Islet precursor cell (in vitro differentiated cells): ENCODE measurements at places on chromosomes 16 and 17.
A peak's percentile ranks its signal among the peaks of the same experiment; 100 is the strongest.

GRCh38 chr16:52055381-52055780 is 491.6 kb downstream of the TOX3 start:
- no peak for DNase-seq

DNA sequence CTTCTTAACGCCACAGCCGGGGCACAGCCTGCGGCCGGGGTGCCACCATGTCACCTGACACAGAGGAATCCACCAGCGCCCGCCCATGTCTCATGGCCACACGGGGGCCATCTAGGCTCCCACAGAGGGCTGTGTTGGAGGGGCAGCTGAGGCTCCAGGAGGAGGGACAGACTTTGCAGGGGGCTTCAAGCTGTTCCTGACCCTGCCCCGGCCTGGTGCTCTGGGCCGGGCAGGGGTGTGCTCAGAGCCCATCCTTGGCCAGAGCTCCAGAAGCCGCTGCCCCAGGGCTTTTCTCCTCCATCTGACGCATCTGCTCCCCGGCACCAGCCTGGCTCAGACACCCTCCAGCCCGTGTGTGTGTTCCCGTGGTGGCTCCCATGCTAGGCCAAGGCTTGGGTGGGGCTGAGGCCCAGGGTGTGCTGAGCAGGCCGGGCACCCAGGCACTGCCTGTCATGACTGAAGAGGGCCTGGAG is 7.8 kb upstream of the SLC38A10 start:
- no peak for DNase-seq

- DNase-seq = peak; percentile 85
Observed at GRCh38 chr17:4540224-4540651, 14.9 kb downstream of the MYBBP1A start.

DNA sequence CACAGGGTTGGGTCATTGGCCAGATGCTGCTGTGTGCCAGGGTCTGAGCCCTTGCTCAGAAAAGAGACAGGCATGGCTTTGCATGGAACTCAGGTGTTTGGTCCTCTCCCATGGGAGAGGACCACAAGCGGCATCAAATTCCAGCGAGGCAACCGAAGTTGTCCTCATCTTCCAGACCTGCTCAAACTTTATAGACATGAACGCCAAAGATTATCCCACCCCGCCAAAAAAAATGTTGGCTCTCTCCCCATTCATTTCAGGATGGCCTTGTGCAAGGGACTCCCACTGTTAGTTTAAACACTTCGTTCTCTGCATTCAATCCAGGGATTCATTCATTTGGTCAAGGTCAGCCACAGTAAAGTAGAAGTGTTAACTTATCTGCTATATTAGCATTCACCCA is 360.8 kb upstream of the ZFHX3 start:
- no peak for DNase-seq

GRCh38 chr17:78826836-78827509 is 13.6 kb downstream of the USP36 start:
- no peak for DNase-seq

DNA sequence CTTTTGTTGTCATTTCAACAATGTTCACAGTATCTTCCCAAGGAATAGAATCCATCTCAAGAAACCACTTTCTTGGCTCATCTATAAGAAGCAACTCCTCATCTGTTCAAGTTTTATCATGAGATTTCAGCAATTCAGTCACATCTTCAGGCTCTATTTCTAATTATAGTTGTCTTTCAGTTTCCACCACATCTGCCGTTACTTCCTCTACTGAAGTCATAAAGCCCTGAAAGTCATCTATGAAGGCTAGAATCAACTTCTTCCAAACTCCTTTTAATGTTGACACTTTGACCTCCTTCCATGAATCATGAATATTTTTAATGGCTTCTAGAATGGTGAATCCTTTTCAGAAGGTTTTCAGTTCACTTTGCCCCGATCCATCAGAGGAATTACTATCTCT is 102.1 kb downstream of the CDH13 start:
- no peak for DNase-seq

GRCh38 chr17:55332296-55333041 is 67.7 kb downstream of the HLF start:
- DNase-seq = no peak

DNA sequence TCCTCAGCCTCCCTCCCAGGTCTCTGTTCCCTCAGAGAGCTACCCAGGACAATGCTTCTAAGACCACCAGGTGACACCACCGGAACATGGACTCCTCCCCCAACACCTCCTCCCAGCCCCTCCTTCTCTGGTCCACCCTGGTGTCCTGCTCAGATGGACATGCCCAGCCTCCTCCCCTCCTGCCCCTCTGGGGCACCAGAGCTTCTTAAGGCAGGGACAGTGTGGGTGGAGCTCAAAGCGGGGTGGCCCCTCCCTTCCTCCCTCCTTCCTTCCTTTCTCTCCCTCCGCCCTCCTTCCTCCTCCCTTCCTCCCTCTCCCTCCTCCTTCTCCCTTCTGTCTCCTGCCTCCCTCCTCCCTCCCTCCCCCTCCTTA is 22.7 kb downstream of the TRPV3 start:
- DNase-seq = peak; percentile 66

- no peak for DNase-seq
Observed at GRCh38 chr16:67748834-67749233, 29.7 kb upstream of the GFOD2 start.

- DNase-seq = no peak
Observed at GRCh38 chr17:1839516-1839915, 9.7 kb downstream of the RPA1 start.

- no peak for DNase-seq
Observed at GRCh38 chr16:82807311-82807710, 180.5 kb downstream of the CDH13 start.

DNA sequence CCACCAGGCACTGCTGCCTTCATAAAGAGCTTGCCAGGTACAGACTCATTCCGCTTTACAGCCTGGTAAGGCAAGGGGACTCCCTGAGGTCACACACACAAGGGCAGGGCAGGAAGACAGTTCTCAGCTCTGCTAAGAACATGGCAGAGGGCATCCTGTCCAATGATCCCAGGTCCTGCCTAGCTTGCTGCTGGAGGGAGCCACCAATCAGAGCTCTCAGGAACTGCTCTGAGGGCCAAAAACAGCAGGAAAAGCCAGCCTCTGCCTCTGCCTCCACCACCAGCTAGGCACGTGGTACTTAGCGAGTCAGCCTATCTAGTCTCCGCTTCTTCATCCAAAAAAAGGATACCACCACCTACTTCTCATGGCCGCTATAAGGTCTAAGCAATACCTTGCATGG is 66.1 kb downstream of the GTF3C1 start:
- DNase-seq = no peak
